ENCODE measurements at places on chromosomes 1 and 21. TPM values are rescaled to one million over a fixed set of nuclear protein-coding genes. Genes with fewer than 3 reads are reported as not detected.

Gene VTCN1
- 23.1 TPM for total RNA-seq

Gene UBL4B
- not detected for total RNA-seq

Gene LRRC53
- not detected for total RNA-seq

Gene HCRTR1
- not detected for total RNA-seq

Gene AADACL4
- not detected for total RNA-seq

Gene TGFB2
- total RNA-seq: 4.3 TPM

Gene SCAMP3
- 36.8 TPM for total RNA-seq

Gene RAB42
- 2.9 TPM for total RNA-seq

Gene SLC1A7
- total RNA-seq: not detected

Gene CFHR1
- total RNA-seq: not detected

Gene SEMA4A
- total RNA-seq: 11.9 TPM

Gene TNFRSF25
- 4.2 TPM for total RNA-seq

Gene PIK3CD
- total RNA-seq: 6.2 TPM

Gene LRRC71
- not detected for total RNA-seq

Gene GGPS1
- 15.3 TPM for total RNA-seq

Gene STPG1
- total RNA-seq: 1.6 TPM

Gene LMOD1
- total RNA-seq: 14.8 TPM

Gene OR2M3
- not detected for total RNA-seq

Gene OR14C36
- total RNA-seq: not detected

Gene C4BPA
- 23.1 TPM for total RNA-seq

Gene ADCY10
- total RNA-seq: 0.26 TPM

Gene PLA2G2F
- total RNA-seq: not detected

Gene SYT14
- total RNA-seq: 0.78 TPM

Gene CBR3
- total RNA-seq: 1.3 TPM

Gene IFNAR1
- 17.9 TPM for total RNA-seq

Gene MYCL
- total RNA-seq: 33.0 TPM

Gene OLFM3
- not detected for total RNA-seq

Gene PLEKHN1
- not detected for total RNA-seq

Gene BNIPL
- total RNA-seq: not detected

Gene SPATA46
- total RNA-seq: not detected

Gene KPRP
- total RNA-seq: not detected

Gene TMEM52
- total RNA-seq: 107 TPM

Gene LY9
- total RNA-seq: 0.33 TPM

Gene CCDC24
- total RNA-seq: 21.1 TPM

All from body of pancreas (tissue), 4 donors.